ENCODE measurements at places on chromosomes 5 and 9. TPM values are rescaled to one million over a fixed set of nuclear protein-coding genes. Genes with fewer than 3 reads are reported as not detected.

Gene OMD
- total RNA-seq: not detected

Gene PCDHA4
- total RNA-seq: 0.77 TPM

Gene MRPS27
- 53.4 TPM for total RNA-seq

Gene PCDHA7
- total RNA-seq: under 0.01 TPM

Gene BARHL1
- not detected for total RNA-seq

Gene SLC46A2
- total RNA-seq: not detected

Gene INSL4
- total RNA-seq: not detected

Gene STC2
- 310 TPM for total RNA-seq

Gene MEGF10
- total RNA-seq: 0.26 TPM

Gene PTPA
- total RNA-seq: 76.0 TPM

Gene GAS1
- total RNA-seq: 2.6 TPM

Gene MED27
- total RNA-seq: 19.3 TPM

Gene DEPDC1B
- 2.1 TPM for total RNA-seq

Gene LCN6
- total RNA-seq: not detected

Gene SPINK7
- total RNA-seq: 13.7 TPM

Gene HTR1A
- not detected for total RNA-seq

Gene PPP2R2B
- total RNA-seq: under 0.01 TPM

Gene LPAR1
- 16.8 TPM for total RNA-seq

Gene SDHA
- 136 TPM for total RNA-seq

Gene TRMT10B
- 3.2 TPM for total RNA-seq

Gene SPATA31E1
- not detected for total RNA-seq

Gene TRIP13
- 0.77 TPM for total RNA-seq

Gene DDX4
- total RNA-seq: under 0.01 TPM

Gene CRHBP
- not detected for total RNA-seq

Gene PCDHGA4
- 0.53 TPM for total RNA-seq

Gene IGFBPL1
- not detected for total RNA-seq

Gene AGXT2
- not detected for total RNA-seq

Gene ACTL7B
- not detected for total RNA-seq

Gene PLAC8L1
- total RNA-seq: 0.53 TPM

Gene PTGS1
- total RNA-seq: 1.3 TPM

Gene MXD3
- 0.53 TPM for total RNA-seq

Gene BARX1
- total RNA-seq: 0.13 TPM

Gene SERF1A
- 0.53 TPM for total RNA-seq

Gene GLDC
- total RNA-seq: not detected

Gene KCNMB1
- total RNA-seq: not detected

Gene PPP3R2
- not detected for total RNA-seq

All from bronchial epithelial cell (primary cell).